ENCODE measurements at places on chromosomes 6 and 20.

DNA sequence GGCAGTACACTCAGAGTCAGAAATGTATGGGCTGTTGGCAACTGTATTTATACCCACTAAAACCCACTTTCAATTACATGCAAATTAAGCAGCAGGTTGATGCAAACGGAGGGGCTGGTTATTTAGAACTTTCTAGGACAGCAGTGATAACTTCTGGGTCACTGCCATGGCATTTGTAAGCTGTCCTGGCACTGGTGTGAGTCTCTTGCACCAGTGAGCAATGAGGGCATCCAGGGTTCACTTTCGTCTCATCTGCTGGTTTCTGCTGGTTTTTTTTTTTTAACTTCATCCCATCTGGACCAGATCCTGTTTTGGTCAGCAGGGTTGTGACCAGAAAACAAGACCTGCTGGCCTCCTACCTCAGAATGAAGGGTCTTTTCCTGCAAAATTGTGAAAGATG, 49.2 kb downstream of the CDH26 start:
- no peak for ATAC-seq

DNA sequence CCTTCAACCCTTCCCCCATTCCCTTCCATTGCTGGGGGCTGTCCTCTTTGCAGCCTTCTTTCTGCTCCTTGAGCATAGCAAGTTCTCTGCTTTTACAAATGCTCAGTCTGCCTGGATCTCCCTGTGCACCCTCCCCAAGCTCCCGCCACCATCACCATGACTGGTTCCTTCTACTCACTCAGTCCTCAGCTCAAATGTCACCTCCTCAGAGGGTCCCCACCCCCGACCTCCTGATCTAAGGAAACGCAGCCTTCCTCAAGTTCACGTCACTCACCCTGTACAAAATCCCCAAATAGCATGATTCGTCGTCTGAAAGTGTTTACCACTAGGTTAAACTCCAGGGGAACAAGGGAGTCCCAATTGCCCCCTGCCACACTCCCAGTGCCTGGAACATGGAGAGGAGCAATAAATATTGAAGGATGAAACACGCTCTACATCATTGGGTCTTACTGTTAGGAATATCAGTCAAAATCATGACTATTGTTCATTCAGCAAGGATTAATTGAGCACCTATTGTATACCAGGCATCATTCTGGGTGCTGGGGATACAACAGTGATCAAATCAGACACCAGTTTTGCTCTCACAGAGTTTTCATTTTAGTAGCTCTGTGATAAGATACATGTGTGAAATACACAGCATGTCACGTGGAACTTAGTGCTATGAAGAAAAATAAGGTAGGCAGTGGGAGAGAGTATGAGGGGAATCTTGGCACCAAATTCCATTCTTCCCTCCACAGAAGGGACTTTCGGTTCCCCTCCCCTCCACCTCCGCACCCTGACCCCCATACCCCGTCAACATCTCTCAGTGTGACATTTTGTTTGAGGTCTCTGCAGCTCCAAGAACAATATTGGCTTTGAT, 15.6 kb downstream of the TP53RK start:
- no peak for ATAC-seq

DNA sequence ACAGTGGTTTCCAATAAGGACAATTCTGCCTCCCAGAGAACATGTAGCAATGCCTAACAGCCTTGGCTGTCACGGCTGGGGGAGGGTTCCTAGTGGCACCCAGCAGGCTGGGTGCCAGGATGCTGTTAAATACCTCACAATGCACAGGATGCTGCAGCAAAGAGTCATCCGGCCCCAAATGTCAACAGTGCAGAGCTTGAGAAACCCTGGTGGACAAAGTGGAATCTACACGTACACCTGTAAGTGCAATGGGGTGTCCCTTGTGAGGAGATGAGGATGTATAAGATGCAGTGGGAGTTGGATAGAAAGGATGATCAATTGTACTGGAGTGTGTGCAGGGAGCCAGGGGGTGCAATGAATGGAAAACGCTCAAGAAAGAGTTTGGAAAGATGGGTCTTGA, 142.4 kb downstream of the FNDC1 start:
- peak; percentile 48 for ATAC-seq

DNA sequence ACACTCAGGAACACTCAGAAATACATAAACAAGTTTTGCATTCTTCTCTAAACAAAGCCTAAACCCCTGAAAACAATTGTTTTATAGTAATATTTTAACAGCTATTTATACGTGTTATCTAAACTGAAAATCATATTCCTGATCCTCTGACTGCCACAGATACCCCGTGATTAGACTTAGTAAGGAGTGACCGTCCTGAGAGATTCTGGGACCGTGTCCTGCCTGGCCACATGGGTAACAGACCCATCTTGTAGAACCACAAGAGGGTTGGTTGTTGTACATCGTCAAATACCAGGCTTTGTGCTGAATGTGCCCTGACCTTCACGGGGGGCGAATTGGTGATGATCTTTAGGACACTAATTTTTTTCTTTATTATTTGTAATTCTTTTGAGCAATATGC, 214.4 kb downstream of the TMEM242 start:
- no peak for ATAC-seq

GRCh38 chr6:138031417-138031816, 75.8 kb downstream of the PERP start:
- ATAC-seq: peak; percentile 74

GRCh38 chr6:66865771-66866170, 1158.7 kb upstream of the EYS start:
- no peak for ATAC-seq

DNA sequence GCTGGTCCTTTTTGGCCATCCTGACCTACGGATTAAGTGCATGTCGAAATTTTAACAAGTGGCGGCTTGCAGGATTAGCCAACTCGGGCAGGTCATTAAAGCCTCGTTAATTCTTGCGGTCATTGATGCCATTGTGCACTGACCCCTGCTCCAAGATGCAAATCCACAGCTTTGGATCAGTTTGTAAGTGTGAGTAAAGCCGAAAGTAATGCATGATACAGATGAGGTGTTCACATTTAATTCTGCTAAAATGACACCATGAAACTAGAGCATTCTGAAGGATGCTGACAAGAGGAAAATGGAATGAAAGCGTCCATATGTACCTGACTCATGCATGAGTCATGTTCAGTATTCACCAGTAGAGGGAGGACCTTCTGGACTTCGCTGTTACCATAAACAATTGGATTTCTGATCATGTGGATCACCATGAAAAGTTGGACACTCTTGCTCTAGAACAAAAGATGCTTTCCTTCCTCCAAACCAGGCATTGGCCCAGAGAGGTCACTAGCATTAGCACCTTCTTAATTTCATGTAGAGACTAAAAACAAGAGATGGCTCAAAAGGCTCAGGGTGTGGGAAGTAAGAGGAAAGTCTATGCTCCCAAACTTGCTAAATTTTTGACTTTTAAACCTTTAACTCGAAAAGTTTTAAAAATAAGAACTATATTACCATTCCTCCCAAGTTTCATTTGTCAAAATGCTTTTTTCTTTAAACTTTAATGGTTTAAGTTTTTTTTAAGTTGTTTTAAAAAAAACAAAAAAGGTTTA, 48.0 kb downstream of the MUC22 start:
- ATAC-seq: no peak

GRCh38 chr6:41781366-41781730, 766 bp downstream of the PRICKLE4 start:
- no peak for ATAC-seq

DNA sequence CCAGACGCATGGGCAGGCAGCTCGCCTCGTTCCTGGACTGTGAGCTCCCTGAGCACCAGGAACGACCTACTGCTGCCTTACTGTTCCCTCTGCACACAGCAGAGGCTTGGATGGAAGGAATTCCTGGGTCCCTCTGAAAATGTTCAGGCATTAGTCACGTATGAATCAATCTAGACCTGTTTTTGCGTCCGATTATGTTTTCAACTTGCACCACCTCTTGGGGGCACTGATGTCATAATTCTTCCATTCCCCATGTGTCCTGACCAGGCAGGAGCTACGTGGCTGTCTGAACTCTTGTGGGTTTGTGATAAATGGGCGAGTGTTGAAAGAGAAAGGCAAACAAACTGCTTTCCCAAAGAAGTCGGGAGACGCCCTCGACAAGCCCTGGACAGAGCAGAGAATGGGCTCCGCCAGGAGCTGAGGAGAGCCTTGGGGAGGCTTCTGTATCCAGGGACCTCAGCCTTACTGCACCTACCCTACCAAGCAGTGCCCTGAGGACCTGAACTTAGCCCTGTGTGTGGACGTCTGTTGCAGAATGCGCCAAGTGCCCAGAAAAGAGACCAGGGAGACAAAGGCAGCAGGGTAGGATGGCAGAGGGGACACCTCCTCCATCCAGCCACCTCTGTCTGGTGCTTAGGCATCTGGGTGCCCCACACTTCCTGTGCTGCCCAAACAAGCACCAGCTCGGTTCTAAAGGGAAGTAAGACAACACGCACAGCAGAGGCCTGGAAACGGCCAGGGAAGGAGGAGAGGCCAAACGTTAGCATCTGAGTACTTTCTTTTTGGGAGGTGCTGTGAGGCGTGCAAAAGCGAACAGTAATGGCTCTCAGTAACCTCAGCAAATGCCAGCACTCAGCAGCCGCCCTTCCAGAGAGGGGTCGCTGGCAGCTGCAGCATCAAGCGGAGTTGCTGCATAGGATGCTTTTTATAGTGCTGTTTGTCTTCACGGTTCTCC, 124.2 kb downstream of the LY86 start:
- peak; percentile 80 for ATAC-seq

DNA sequence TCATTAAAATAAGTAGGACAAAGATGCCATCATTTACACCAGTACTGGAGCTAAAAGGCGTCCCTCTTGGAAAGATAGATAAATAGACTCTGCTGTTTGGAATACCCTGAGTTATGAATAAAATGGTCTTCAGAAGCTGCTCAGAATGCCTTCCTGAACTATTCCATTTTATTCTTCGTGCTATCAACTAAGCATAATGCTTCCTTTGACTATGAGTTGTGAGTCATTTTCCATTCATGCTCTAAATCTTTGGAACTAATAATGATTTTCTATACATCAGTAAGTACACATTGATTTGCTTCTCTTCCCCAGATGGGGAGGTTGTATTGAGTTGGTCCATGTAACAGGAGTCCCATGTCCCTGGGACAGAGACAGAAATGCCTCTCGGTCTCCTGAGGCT, 98.3 kb upstream of the PDE7B start:
- no peak for ATAC-seq

DNA sequence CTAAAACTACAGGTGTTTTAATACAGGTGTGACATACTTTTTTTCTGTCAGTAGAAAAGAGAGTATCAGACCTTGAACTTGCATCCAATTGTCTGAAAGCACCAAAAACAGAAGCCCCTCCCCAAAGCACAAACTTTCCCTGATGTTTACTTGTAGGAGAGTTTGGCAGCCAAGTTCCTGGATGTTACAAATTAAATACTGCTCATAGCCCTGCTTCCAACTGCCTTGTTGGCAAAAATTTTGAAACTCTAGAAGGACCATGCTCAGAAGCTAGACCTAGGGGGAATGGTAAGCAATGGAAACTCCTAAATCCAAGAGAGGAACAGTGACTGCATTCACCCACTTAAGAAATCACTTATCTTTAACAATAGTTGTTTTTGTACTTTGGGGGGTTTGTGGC, 17.0 kb upstream of the ARG1 start:
- no peak for ATAC-seq

DNA sequence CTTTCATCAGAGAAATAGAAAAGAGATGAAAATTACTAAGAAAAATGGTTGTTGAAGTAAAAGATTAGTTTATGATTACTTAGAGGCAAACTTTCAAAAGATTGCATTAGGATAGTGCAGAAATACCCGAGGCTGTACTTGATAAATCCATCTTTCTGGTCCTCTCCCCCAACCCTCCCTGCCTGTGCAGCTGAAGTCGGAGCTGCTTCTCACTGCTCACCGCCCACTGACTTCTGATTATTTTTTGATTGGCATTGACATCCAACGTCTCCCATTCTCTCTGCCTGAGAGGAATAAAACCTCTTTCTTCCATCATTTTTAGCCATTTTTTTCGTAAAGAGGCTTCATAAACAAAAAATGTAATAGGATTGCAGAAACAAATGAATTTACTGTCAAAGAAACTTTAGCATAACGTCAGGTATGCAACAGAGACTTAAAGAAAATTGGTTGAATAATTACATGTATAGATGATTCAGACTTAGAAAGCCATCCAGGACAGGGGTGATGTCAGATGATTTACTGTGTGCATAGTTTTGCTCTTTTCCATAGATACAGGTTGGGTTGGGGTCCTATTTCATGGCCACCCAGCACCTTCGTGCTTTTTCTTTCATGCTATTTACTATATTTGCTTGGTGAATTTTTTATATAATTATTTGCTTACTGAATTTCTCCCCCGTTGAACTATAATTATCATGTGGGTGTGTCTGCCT, 53.6 kb upstream of the EDN3 start:
- no peak for ATAC-seq

DNA sequence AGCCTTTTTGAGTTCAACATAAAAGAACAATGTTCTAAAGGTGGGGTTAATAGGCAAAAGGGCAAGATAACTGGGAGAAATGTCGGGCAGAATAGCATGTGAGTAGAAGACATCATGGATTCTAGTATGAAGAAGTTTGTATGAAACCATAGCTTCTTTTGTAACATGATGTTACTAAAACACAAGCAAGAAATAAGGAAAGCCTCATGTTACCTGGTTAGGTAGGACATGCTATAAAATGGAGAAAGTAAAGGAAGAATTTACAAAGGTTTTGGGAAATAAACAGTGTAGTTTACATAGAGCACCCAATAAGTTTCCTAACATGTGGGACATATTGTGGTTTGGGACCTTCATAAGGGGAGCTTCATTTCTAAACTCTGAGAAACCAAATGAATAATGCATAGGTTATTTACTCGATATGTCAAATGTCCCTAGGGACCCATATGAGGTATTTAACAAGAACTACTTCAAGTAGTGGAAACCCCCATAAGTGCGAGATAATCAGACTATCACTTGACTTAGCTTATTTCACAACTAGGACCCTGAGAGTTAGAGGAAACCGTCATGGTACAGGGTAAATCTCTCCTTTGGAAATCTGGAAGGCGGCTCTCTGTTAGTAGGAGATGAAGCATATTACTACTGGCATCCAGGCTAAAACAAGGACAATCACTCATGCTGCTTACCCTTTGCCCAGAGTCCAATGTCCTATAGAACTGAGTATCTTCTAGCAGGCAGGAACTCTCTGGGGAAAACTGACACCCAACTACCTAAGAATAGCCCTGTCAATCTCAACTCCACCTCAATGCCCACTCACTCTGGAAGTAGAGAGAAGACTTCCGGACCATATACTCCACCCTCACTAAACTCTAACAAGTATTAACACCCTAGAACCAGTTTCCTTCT, 57.5 kb downstream of the ILRUN start:
- no peak for ATAC-seq

GRCh38 chr6:3045369-3045768, 22.9 kb upstream of the RIPK1 start:
- no peak for ATAC-seq

DNA sequence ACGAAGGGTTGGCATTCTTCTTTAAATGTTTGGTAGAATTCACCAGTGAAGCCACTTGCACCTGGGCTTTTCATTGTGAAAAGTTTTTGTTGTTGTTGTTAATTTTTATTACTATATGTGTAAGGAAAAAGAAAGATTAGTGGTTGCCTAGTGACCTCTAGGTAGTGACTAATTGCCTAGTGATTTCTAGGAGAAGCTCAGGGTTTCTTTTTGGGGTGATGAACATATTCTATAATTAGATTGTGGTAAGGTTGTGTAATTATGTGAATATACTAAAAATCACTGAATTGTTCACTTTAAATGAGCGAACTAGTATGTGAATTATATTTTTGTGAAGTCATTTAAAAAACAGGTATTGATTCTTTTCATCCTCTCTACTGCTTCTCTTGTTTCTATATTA, 123.8 kb upstream of the TMEM170B start:
- ATAC-seq: no peak

- no peak for ATAC-seq
These were observed 226.8 kb upstream of the HS3ST5 start for GRCh38 chr6:114569669-114570068.

GRCh38 chr6:106574741-106575458, 54.4 kb downstream of the RTN4IP1 start:
- no peak for ATAC-seq

All from gastroesophageal sphincter (tissue), 4 donors.